Non-pigmented ciliary epithelial cell (primary cell): ENCODE measurements at places on chromosomes 1 and 21.

DNA sequence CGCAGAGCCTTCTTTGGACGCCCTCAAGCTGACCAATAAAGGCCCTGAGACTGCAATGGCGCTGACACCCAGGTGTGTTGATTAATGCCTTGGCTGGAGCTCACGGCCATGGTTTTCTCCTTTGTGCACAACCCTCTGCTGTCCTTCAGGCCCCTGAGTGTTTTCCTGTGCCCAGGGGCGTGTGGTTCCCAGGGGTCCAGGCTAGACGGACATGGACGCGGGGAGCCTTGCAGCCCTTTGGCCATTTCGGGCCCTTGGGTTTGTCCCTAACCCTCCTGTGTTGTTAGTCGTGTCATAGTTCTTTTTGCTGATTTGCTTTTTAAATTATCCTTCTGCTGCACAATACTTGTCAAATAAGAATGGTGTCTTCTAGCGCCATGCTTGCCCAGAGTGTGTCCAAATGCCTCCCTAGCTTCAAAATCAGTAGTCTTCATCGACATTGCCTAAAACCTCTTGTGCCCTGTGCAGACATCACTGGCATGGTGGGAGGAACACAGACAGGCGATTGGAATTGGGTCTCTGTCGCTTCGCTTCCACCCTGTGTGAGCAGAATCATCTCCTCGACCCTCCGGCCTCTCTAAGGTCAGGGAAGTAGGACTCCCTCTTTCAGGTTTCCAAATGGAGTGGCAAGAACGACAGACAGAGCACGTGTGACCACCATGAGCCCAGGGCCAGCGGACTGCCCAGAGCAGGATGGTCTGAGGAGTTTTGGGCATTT is 1.9 kb downstream of the KRTAP10-4 start:
- no peak for DNase-seq

- DNase-seq: no peak
Observed at GRCh38 chr1:15420853-15421465, 11.3 kb downstream of the EFHD2 start.

GRCh38 chr1:11301601-11302000 is 28.6 kb downstream of the UBIAD1 start:
- DNase-seq: no peak

DNA sequence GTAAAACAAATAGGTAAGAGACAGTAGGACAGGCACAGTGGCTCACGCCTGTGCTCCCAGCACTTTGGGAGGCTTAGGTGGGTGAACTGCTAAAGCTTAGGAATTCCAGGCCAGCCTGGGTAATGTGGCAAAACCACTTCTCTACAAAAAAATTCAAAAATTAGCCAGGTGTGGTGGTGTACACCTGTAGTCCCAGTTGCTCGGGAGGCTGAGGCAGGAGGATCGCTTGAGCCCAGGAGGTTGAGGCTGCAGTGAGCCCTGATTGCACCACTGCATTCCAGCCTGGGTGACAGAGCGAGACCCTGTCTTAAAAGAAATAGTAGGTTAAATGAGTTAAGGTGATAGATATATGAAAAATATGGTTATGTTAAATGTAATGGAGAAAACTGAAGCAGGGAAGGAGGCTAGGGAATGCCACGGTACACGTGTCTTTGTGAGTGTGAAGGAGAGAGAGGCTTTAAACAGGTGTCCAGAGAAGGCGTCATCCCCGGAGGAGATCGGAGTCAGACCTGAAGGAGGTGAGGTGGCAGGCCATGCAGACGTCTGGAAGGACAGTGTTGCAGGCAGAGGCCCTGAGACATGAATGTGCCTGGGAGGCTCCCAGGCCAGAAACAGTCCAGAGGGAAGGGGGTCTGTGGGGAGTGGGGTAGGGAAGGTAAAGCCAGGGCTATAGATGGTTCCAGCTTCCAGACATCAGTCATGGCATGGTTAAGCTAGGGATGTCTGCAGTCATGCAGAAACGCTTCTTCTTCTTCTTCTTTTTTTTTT is 7.2 kb upstream of the RIPPLY3 start:
- DNase-seq: no peak

DNA sequence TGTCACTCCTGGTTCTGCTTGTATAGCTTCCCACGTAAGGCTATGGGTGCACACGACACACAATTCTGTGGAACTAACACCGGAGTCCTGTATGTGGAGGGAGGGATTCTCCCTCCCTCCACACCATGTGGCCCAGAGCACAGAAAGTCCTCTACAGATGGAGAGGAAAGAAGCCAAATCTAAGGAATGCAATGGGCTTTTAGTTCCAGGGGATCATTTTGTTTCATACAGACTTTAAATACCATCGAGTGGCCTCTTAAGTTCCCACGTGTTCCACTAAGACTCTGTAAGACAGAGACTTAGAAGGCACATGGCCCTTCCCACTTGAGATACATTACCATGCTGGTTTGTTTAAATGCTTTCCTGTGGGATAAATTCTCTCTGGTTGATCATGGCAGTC is 156.0 kb downstream of the TGFB2 start:
- no peak for DNase-seq

DNA sequence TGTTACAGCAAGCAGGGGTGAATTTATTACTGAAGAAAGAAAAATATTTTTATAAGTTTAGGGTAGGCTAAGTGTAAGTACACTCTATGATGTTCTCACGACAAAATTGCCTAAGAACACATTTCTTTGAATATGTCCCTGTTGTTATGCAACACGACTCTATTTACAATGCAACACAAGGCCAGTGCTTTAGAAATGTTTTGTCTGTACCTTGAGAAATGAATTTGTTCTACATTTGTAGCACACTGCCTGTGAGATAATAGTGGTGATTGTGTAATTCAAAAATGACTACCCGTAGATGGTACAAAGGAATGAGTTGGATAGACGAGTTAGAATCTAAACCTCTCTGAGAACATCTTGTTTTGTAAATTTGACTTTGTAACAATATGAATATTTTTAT is 63.7 kb upstream of the IGSF5 start:
- peak; percentile 53 for DNase-seq

- DNase-seq: no peak
Observed at GRCh38 chr21:38533887-38534286, 35.6 kb upstream of the ERG start.

DNA sequence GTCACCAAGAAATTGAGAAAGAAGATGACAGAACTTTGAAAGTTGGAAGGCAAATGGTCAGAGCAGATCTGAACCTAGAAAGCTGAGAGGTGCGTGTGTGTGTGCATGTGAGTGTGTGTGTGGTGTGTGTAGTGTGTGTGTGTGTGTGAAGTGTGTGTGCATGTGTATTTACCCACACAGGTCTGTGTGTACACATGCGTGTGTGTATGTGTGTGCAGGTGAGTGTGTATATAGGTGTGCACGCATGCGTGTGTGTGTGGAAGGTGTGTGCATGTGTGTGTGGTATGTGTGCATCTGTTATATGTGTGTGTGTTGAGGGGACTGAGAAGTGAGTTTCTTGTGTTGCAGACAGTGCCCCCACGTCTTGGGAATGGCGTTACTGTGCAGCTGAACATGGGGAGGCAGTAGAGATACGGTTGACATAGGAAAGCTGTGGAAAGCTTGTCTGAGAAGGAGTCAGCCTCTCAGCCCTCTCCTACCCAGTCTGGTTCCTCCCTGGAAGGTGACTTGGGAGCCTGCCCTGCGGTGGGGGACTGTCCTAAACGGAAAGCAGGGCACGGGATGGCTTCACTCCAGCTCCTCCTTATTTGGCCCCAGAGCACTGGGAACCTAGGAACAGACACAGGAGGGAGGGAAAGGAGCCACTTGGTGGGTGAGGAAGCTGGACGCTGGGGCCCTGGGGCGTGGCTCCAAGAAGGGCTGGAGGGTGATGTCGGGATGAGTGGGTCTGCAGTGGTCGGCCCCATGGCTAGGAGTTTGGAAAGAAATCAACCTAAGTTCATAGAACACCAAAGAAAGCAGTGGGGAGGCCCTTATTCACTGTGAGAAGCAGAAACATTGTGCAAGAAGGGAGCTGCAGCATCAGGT is 97.2 kb downstream of the PCBP3 start:
- DNase-seq: no peak

DNA sequence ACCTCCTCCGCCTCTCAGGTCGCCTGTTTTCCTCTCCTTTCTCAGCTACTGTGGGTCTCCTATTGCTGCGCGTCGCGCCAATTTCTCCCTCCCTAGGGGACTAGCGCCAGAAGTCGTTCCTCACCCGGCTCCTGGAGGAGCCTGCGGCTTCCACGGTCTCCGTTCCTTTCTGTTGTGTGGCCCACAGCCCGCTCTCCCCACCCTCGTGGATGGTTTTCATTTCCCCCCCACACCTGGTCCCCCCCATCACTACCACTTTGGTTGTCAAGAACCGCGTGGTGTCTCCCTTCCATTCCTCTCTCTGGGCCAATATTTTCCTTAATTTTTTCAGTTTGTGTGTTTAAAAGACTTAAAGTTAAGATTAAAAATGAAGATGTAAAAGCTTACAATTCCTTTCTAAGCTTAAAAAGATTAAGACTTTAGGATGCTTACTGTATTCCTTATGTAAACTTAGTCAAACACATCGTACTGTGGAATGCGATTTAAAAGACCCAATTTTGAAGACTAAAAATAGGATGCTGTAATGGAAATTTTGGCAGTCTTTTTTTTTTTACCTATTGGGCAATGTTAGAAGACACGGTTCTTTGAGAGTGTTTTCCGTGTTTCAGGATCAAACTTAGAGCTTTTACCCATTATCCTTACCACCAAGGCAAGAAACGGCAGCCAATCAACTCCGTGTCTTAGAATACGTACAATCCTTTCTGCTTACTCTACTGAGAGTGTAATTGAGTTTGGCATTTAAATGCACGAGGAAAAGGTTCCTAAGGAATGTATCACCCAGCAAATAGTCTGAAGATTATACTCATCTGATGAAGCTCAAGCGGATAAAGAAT is 773 bp downstream of the CNST start:
- DNase-seq: no peak

DNA sequence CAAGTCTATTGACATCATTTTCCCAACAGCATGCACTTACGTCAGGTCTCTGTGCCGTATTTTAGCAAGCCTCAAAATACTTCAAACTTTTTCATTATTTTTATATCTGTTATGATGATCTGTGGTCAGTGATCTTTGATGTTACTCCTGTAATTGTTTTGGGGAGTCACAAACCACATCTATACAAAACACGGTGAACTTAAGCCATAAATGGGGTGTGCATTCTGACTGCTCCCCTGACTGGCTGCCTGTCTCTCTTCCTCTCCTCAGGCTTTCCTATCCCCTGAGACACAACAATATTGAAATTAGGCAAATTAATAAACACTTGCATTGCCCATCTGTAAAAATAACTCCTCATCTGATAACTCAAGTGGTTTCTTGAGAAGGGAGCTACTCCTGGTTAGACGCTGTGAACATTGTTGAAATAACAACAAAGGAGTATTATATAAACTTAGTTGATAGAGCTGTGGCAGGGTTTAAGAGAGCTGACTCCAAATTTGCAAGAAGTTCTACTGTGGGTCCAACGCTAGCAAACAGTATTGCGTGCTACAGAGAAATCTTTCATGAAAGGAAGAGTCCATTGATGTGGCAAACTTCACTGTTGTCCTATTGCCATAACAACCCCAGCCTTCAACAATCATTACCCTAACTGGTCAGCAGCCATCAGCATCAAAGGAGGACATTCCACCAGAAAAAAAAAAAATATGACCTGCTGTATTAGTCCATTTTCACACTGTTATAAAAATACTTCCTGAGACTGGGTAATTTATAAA is 105.8 kb upstream of the DSCAM start:
- DNase-seq: no peak

GRCh38 chr1:232114985-232115384 is 488.4 kb downstream of the DISC1 start:
- no peak for DNase-seq

GRCh38 chr1:23184212-23184934 is 15.7 kb upstream of the LUZP1 start:
- DNase-seq: no peak

GRCh38 chr21:46098303-46099141 is 610 bp downstream of the COL6A2 start:
- DNase-seq: no peak

DNA sequence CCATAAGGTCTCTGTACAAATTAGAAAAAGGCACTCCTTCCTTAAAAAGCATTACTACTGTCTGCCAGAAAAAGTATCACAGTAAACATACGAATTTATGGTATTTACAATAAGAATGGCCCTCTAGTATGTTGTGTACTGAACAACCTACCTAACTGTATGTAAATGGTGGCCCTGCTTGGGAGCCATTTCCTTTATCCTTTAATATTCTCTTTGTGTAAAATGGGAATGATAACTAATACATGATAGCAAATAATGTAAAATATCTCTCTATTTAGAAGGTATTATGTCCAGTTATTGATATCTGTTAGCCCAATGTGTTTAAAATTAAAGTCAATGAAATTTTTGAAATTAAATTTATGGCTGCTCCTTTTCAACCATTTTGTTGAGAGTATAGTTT is 5.2 kb downstream of the DR1 start:
- DNase-seq: no peak
